ENCODE measurements at places on chromosomes 6 and 20.

- DNase-seq = peak; percentile 96
These were observed 45.9 kb upstream of the DUSP22 start for GRCh38 chr6:246352-246751.

GRCh38 chr6:51854876-51855275, 232.5 kb downstream of the PKHD1 start:
- no peak for DNase-seq

DNA sequence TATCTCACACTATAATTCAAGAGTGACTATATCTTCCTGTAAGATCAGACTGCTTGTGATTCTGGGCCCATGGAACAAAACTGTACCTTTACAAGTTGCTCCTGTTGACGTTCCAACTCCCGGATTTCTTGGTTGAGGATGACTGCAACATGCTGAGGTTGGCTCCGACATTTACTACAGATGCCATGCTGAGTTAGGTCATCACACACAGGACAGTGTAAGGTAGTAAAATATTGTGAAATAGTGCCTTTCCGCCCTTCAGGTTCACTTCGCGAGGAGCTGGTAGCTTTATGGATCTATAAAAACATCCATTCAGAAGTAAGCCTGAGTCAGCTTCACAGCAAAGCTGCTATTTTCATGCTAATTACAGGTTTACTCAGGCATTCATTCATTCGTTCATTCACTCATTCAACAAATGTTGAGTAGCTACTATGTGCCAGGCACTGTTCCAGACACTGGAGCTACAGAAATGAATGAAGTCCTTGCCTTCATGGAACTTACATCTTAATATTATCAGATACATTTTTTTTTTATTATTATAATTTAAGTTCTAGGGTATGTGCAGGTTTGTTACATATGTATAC, 175.7 kb downstream of the REV3L start:
- DNase-seq = no peak

GRCh38 chr20:62368392-62368975, 1.4 kb upstream of the LAMA5 start:
- no peak for DNase-seq

- DNase-seq = peak; percentile 87
These were observed 75.7 kb upstream of the SIRPA start for GRCh38 chr20:1819311-1820137.

DNA sequence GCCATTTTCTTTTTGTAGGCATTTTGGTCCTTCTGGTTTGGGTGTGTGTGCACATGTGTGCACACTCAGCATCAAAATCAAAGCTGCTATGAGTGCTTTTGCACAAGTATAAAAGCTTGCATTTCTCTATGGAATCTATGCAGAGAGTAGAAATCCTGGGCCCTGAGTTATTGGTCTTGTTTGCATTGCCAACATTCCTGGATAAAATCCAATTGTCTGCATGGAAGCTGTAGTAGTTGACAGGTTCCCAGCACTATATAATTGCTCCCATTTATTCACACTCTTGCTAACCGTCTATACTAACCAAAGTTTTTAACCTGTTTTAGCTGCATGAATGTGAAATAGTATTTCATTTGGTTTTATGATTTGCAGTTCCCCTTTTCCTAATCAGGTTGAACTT, 277.0 kb downstream of the FOXA2 start:
- DNase-seq = no peak

- DNase-seq = peak; percentile 49
These were observed 212.1 kb upstream of the PHACTR1 start for GRCh38 chr6:12504325-12504966.

DNA sequence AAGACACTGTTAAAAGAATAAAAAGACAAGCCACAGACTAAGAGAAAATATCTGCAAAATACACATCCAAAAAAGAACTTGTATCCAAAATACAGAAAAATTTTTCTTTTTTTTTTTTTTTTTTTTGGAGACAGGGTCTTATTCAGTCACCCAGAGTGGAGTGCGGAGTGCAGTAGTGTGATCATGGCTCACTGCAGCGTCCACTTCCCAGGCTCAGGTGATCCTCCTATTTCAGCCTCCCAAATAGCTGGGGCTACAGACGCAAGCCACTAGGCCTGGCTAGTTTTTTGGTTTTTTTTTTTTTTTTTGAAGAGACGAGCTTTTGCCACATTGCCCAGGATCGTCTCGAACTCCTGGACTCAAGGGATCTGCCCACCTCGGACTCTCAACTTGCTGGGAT, 3.1 kb downstream of the ZUP1 start:
- no peak for DNase-seq

- DNase-seq = no peak
These were observed 46.2 kb downstream of the EDN1 start for GRCh38 chr6:12336121-12336971.

- DNase-seq = no peak
These were observed 12.7 kb upstream of the SLC17A1 start for GRCh38 chr6:25844518-25844917.

DNA sequence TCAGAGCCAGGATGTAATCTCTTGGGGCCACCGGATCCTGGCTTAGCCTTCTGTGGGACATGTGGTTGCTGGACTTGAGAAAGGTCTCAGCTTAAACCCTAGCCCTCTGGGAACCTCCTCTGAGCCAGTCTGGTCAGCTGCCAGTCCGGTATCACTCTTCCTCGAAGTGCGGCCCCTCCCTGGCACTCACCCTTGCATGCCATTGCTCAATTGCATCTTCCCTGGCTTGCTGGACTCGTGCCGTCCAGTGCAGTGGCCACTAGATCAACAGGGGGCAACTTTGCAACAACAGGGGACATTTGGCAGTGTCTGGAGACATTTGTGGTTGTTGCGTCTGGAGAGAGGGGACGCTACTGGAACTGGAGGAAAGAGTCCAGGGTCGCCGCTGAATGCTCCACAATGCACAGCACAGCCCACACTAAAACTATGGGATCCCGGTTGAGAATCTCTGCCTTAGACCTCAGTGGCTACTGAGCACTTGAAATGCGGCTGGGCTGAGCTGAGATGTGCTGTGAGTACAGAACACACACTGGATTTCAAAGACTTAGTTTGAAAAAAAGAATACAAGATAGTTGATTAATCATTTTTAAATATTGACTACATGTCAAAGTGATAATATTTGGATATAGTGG, 152.1 kb downstream of the TFAP2C start:
- DNase-seq = no peak

DNA sequence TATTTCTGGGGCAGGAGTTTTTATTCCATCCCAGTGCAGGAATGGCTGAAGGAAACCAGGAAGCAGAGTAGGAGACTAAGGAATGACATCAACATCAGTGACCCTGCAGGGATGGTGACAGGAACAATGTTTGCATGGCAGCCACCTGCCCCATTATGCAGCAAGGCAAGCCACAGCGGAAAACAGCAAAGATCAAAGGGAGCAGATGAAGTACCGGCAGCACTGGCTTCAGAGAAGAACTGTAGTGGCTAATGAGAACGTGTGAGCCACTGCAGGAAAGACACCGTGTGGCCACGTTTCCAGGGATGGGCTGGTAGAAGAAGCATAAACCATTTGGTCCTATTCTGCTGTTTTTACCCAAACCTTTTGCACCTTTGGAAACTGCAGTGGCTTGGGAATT, 52.9 kb upstream of the TAB2 start:
- no peak for DNase-seq

GRCh38 chr6:154241581-154241980, 115.0 kb downstream of the IPCEF1 start:
- peak; percentile 26 for DNase-seq

- peak; percentile 81 for DNase-seq
These were observed 23.1 kb upstream of the ZMYND8 start for GRCh38 chr20:47379433-47380150.

GRCh38 chr6:257031-257725, 35.1 kb upstream of the DUSP22 start:
- peak; percentile 96 for DNase-seq

DNA sequence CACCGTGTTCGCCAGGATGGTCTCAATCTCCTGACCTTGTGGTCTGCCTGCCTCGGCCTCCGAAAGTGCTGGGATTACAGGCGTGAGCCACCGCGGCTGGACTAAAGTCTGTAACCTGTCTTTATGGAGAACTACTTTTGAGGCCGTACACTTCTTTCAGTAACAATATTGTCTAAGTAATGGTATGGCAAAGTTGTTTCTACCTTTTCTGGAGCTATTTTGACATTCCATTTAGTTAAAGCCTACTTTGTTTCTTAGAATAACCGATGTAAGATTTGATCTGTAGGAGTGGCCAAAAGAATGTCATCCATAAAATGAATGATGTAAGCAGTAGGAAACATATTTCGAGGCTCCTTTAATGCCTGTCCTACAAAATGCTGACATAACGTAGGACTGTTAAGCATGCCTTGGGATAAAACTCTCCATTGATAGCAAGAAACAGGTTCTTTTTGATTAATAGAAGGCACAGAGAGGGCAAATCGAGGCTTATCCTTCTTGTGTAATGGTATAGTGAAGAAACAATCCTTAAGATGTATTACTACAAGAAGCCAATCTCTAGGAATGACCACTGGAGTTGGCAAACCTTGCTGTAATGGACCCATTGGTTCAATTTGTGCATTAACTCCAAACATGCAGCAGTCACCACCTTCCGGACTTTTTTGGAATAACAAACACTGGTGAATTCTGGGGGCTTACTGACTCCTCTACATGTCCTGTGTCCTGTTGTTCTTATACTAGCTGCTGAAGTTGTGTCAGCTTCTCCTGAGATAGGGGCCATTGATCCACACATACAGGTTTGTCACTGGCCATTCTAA, 35.9 kb downstream of the HLA-DRA start:
- DNase-seq = no peak

DNA sequence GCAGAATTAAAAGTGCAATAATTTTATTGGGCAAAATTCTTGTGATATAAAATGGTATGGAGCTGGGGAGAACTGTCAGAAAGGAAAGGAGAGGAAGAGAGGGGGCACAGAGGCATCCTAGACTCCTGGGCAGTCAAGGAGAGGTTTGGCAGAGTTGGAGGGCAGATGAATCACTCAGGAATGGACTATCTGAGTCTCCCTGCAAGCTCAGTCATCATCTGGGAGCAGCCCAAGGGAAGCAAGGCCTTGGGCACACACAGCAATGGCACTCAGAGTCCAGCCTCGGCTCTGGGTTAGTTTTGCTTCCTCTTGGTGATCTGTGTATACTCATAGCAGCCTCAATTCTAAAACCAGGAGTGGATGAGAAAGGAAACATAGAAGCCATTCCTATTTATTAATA, 67.2 kb downstream of the SLC22A1 start:
- no peak for DNase-seq

GRCh38 chr20:57736738-57737347, 27.0 kb upstream of the PMEPA1 start:
- DNase-seq = no peak

DNA sequence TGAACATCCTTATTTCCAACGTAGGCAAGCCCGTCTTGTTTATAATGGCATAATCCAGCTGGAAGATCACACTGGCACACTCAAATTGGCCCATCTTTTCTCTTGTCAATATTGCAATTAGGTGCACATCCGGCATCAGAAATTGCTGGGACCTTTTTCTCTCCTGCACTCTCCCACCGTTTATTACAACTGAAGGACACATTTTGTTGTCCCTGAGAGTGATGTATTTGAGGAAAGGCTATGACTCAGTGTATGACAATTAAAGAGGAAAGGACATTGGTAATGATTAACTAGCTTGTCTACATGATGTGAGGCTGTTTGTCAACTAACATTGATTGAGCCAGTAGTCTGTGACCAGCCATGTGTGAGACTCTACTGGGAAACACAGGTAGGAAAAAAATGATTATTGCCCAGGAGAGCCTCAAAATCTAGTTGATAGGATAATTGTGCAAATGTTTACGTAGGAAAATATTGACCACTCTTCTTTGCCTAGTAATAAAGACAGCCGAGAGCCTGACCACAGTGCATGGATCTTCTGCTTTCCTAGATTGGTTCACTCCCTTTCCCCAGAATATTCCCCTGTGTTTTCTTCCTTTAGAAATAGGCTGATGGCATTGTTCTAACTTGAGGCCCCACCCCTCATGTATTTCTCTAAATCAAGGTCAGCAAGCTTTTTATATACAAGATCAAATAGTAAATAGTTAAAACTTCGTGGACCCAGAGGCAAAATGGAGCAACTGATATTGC, 230.0 kb upstream of the BTBD3 start:
- no peak for DNase-seq

DNA sequence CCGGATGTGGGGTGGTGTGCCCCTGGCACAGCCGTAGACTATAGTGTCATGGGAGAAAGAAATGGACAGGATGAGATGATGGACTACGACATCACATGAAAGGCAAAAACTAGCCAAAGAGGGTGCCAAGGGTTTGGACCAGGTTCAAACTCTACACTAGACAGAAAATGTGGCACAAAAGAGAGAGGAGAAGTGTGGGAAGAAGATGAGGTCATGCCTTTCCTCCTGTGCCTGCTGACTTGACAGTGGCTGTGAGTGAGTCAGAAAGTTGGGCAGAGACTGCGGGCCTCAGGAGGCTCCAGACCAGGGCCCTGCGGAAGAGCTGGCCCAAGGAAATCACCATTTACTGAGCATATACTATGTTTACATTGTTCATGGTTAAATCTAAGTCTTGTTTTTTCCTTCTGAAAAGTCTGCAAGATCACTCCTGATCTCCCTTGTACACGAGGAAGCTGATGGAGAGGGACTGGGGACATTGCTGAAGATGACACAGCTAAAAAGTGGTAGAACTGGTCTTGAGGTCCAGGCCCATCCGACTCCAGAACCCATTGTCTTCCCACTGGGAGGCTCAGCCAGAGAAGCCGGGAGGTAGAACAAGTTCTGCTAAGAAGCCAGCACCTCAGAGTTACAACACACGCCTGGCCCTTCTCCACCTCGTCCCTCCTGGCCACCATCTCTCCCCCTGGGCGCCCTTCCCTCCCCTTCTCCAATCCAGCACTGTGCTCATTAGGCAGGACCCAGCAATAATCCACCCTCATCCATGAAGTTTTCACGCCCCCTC, 35.6 kb downstream of the CNKSR3 start:
- DNase-seq = peak; percentile 80

GRCh38 chr6:4359108-4359730, 223.8 kb upstream of the ECI2 start:
- DNase-seq = peak; percentile 65
